ENCODE measurements at places on chromosomes 3 and 15.

DNA sequence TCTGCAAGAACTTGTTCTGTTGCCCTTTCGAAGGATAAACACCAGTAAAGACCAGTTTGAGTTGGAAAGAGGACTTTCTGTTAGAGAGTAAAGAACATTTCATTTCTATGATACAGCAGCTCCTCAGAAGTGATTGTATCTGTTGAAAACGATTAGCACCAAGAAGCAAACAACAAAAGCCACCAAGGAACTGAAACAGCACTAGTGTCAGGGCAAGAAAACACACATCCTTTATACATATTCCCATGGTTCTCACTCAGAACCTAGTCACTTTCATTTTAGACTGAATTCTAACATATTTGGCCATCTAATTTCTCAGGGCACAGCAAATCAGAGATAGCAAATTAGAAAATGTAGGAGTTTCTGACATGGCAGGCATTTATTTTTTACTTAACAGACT, 116.1 kb downstream of the ATP1B3 start:
- no peak for DNase-seq

- no peak for DNase-seq
Observed at GRCh38 chr3:37640636-37641375, 220.9 kb upstream of the CTDSPL start.

GRCh38 chr3:139969386-139969785, 34.4 kb downstream of the CLSTN2 start:
- DNase-seq, result no peak

DNA sequence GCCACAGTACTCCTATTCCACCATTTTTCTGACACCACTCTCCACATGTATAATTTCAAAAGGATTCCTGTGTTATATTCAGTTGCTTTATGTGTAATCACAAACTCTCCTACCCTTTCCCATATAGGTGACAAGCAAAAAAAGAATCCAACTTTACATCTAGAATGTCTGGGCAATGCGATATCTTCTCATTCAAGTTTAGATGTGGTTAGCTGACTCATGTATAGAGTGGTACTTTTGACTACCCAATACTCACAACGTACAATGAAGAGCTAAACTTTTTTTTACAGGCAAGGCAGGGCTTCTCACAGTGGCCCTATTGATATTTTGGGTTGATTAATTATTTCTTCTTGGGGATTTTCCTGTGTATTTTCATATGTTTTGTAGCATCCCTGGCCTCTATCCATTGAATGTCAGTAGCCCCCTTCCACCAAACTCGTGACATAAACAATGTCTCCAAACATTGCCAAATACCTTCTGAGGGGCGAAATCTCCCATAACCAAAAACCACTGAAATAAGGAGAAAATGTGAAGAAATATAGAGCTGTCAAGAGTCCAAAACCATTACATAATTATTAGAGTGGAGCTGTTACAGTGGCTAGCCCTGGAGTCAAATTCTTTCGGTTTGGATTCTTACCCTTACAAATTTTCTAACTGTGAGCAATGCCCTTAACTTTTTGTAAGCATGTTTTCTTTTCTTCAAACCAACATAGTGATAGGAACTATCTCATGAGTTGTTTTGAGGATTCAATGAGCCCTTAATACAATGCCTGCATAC, 342.6 kb downstream of the NSUN3 start:
- no peak for DNase-seq

GRCh38 chr3:112004187-112004586, 5.5 kb downstream of the TAGLN3 start:
- DNase-seq, result no peak

DNA sequence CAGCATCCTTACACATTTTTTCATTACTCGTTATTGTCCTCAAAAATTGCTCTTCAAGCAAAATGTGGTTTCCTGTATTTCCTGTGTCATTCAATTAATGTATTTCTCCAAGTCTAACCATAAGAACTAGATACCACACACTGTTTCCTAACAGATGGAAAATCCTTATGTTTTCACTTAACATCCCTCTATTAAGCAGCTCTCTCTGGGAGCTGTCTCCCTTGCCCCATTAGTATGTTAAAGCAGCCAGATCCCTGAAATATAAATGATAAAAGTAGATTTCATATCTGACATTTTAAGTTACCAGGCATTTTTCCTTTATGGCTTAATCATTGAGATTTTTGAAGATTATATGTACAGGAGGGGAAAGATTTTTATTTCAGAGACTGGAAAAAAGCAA, 15.9 kb downstream of the PFN2 start:
- DNase-seq, result no peak

DNA sequence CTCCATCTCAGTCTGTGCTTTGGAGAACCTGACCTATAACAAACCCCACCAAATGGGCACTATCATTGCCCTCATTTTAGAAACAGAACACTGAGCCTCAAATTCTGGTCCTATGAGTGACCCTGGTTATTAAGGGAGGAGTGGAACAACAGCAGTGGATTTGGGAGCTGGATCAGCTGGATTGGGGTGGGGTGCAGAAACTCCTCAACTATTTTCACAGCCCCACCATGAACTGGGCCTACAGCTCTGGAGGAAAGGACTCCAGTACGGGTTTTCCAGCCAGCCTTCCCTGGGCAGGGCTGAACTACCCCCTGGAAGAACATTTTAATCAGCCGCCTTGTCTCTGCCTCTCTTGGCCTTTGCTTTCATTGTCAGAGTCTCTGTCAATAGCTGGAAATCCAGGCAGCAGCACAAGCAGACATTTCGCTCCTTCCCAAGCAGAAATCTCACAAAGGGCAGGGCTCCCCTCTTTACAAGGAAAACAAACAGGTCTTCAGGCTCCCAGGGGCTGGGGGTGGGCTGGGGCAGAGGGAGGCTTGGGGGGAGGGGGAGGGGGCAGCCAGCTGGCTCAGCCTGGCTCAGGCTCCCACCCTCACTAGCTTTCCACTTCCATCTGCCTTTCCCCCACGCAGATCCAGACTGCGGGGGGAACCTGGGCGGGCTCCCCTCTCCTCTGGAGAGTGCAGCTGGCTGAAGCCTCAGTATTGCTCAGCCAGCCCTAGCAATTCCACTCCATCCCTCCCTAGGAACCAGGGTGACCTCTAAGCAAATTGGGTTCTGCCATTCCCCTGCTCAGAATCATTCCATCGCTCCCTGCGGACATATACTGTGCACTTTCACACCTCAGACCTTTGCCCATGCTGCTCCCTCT, 13.7 kb upstream of the TLE3 start:
- no peak for DNase-seq

GRCh38 chr15:27234593-27234992, 263.6 kb downstream of the GABRG3 start:
- no peak for DNase-seq

DNA sequence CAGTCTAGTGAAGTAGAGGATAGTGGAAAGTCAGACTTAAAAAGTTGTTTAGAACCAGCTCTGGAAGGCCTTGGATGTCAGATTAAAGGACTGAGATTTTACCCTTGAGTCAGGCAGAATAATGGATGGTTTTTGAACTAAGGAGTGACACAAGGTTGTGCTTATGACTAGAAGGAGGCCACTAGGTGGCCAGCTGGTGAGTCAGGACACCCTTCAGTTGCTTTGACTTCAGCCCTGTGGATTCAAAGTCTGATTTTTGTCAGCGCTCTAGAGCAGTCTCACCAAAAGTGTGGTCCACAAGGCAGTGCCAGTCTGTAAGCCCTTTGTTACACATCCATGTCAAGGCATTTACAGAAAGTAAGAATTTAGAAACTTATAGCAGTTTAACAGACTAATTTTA, 3.8 kb upstream of the GABPB1 start:
- peak; percentile 8 for DNase-seq

DNA sequence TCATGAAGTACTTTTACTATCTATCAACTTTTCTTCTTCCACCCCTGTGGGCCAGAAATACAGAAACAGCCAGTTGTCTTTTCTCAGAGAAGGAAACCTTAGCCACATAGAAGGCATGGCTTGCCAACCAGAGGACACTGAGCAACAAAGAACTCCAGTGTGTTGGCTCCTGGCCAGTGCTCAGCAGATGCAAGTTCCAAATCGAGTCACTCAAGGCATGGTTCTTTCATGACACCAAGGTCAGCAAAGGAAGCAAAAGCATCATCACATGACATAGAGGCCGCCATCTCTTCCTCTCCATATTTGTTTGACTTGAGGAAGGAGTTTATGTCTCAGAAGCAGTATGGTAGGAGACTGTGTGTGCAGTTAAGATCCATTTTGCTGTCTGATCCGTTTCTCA, 92.2 kb downstream of the MYLK start:
- DNase-seq, result no peak

DNA sequence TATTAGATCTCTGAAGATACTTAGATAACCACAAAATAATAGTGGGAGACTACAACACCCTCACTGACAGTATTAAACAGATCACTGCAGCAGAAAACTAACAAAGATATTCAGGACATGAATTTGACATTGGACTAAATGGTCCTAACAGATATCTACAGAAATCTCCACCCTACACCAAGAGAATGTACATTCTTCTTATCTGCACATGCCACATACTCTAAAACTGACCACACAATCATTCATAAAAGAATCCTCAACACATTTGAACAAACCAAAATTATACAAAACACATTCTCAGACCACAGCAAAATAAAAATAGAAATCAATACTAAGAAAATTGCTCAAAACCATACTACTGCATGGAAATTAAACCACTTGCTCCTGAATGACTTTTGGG, 116.3 kb downstream of the DTWD1 start:
- DNase-seq, result no peak

- DNase-seq, result no peak
Observed at GRCh38 chr3:77690284-77690845, 650.5 kb downstream of the ROBO2 start.

DNA sequence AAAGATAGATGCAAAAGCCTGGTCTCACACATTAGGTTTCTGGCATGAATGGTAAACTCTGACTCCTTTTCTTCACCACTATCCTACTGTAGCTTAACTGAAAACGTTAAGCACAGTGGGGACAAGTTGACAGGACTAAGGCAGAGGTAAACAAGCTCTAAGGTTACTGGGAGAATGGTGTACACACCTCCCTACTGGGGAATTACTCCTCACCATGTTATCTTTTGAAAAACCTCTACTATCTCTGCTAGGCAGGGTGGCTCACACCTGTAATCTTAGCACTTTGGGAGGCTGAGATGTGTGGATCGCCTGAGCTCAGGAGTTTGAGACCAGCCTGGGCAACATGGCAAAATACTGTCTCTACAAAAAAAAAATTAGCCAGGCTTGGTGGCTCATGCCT, 29.1 kb downstream of the IP6K1 start:
- DNase-seq, result no peak

DNA sequence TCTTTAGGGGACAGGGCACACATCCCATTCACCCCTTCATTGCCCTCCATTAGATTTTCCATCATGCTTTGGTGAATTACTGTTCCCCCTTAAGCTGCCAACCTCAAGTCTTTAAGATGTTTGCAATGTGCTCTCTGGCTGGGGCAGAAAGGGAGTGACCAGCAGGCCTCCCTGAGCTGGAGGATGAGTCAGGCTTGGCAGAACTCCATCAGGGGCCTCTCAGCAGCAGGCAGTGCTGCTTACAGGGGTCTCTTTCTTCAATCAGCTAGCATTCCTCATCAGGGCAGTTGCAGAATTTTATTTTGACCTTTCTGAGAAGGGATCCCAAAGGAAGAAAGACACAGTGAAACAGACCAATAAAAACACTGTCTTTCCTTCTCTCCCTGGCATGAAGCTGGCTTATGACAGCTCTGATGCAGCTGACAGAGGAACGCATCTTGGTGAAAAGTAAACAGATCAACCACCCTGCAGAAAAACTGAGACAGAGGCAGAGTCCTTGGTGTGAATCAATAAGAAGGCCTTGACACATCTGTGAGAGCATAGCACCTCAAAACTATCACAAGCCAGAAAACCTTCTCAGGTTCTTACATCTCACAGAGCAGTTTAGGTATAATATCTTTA, 88.7 kb upstream of the MRPL3 start:
- DNase-seq, result no peak

GRCh38 chr15:35546511-35547381, 781 bp upstream of the DPH6 start:
- DNase-seq, result no peak

DNA sequence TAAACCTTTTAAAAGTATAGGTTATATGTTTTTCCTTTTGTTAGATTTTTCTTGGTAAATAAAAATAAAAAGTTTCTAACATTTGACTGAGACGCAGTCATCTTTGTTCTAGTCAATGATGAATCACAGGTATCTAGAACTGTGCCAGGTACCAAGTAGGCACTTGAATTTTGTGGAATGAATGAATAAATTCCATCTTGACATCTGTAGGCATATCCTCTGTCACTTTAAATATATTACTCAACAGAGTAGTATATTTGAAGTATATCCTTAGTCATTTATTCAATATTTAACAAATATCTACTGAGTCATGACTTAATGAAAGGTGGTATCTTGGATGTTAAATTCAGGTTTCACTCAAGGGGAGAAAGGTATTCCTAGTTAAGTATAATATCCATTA, 828.4 kb downstream of the TUSC7 start:
- no peak for DNase-seq

DNA sequence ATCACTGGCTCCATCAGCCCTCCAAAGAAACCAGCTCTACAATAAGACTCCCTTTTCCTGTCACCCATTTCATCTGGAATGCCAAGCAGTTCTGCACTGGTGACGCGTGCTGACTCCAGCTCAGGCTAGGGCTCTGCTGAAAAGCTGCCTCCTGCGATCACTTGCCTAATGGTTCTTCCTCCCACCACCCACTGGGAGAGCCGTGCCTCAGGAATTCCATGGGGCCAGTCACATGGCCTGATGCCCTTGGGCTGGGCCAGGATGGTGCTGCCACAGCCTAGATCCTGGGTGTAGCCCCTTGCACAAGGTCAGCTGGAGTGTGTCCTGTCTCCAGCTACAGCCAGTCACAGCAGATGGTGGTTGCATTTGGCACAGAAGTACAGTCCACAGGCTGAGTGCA, 98.9 kb downstream of the DNAJB8 start:
- no peak for DNase-seq

DNA sequence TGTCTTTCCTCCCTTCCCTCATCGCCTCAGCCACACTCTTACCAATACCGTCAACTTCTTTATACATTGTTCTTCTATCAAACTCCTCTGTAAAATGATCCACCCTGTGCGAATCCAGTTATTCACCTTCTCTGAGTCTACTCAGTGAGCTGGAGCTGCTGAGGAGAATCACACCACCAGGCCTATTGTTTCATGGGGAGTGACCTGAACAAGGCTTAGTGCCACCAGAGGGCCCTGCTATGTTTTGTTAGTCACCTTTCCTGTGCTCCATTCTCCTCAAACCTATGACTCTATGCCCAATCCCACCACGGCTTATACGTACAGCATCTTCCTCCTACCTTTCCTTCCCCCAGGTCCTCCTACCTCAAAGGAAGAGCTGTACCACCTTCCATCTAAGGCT, 50.4 kb upstream of the MED12L start:
- no peak for DNase-seq

- DNase-seq, result no peak
Observed at GRCh38 chr3:57733790-57734189, 22.3 kb upstream of the SLMAP start.
